Activated T-cell treated with anti-CD3 and anti-CD28 coated beads, Interleukin-2, amount 50 U/mL, for 48 hours (primary cell): ENCODE measurements at places on chromosomes 7 and 10.

DNA sequence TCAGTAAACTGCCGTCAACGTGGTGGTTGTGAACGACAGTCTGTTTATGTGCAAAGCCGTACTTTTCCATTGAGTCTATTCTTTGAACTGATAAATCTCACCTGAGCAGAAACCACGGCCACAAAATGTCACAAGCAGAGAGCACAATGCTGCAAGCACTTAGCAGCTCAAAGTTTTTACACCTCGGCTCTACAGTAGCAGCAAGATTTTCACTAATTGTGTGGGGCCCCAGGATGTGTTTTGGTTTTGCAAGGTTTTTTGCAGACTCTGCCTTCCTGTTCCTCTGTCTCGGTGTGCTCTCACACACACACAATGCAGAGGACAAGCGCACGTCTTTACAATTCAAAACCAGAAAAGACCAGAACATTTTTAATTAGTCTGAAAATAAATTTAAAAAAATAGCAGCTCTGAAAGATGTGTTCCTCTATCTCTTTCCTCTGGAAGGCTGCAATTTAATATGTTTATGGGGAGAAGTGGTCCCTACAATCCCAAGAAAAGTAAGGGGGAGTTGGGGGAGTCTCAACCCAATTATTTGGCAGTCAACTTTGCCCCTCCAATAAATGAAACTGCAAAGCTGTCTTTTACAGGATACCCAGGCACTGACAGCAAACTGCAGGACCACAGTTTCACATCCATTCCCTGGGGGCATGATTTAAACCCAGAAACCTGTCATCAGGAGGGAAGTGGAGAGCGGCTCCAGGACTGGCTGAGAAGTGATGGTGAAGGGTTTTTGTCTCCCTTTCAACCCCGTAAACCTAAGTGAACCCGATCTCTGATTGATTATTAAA lies 73.8 kb upstream of the SFMBT2 start:
- DNase-seq = peak; percentile 58

DNA sequence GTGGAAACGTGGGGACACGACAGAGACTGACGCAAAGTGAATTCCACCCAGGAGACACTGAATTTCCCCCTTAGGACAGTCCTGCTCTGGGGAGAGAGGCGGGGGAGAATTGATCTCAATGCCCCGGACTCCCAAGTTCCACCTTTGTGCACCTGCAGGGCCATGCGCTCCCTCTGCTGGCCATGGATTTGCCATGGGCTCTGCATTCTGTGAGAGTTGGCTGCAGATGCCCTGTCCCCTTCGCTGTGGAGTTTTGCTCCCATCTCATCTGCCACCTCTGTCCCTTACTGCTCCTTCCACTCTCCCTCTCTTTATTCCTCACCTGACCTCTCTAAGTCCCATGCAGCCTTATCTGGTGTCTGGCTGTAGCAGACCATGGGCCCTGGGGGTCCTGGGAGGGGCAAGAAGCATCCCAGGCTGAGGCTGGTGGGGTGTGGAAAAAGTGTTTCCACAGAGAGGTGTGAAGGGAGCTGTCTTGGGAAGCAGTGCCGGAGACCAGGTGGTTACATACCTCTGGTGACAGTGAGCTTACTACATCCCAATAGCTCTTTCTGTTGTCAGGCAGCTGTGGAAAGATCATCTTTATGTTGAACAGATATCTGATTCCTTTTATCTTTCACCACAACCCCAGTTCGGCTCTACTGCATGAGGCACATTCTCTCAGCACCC lies 14.3 kb downstream of the GHRHR start:
- DNase-seq = no peak

GRCh38 chr7:18103436-18104218 lies 76.0 kb upstream of the PRPS1L1 start:
- DNase-seq = no peak

DNA sequence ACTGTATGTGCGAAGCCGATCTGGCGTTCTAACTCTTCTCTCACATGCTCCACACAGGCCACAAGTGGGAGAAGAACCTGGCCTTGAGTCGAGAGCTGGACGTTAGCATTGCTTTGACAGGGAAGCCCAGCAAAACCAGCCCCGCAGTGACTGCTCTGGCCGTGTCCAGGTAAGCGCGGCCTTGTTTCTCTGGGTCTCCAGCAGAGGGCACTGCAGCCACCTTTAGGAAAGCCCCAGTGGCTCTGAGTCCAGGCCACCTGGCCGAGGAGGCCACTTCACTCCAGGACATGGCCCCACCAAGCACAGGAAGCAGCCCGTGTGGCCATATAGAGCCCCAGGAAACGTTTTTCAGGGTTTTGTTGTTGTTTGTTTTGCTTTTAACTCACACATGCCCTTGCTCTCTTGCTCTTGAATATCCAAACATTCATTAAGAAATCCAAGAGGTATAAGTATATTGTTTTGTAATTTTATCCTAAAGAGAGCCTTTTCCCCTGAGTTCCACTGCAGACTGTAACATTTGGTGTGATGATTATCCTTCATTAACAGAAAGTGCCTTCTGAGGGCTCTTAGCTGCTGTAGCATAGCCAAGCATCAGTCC lies 41.8 kb upstream of the LRRC18 start:
- peak; percentile 58 for DNase-seq

GRCh38 chr7:41334071-41334862 lies 368.6 kb downstream of the INHBA start:
- no peak for DNase-seq

GRCh38 chr10:58994226-58995057 lies 182.0 kb upstream of the PHYHIPL start:
- no peak for DNase-seq

DNA sequence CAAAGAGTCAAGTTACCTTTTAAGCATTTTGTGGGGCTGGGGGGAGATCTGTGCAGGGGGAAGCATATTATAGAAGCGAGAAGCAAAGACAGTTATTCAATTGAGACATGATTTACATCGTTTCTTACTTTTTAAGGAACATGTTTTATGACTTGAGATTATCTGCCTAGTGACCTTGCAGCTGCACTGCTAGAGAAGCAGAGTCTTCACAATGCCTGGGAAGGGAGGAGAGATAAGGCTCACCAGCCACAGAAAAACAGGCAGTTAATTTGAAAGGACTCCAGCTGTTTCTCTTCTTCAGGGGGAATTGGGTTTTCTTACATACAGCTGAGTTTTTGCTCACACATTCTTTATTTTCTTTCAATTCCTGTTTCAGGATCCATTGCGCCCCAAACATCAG lies 31.0 kb downstream of the PHYH start:
- DNase-seq = no peak

DNA sequence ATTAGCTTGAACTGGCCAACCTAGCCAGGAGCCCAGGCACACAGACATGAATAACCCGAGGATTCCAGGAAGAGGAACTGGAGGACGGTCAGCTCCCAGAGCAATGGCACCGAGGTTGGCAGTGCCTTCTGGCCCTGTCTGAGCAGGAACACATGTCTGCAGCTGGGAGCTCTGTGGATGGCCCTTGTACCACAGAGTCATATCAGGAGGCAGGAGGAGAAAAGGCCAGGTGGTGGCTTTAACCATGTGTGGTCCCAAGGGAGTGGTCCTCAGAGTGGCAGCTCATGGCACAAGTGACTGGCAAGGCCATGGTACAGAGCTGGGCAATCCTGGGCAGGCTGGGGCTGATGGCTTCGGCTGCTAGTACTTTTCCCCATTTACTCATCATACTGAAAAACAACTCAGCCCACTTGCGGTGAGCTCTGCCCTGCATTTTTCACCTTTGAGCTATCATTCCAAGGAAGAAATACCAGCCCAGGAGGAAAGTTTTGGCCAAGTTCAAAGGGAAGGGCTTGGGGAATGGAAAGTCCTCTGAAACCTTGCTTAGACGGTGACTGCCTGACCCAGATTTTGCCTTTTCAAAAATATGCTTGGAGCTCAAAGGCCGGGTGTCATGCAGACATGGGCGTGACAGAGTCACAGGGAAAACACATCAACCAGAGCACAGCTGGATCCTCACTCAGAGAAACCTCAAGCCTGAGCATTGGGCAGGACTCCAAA lies 25.7 kb upstream of the LOXL4 start:
- no peak for DNase-seq

DNA sequence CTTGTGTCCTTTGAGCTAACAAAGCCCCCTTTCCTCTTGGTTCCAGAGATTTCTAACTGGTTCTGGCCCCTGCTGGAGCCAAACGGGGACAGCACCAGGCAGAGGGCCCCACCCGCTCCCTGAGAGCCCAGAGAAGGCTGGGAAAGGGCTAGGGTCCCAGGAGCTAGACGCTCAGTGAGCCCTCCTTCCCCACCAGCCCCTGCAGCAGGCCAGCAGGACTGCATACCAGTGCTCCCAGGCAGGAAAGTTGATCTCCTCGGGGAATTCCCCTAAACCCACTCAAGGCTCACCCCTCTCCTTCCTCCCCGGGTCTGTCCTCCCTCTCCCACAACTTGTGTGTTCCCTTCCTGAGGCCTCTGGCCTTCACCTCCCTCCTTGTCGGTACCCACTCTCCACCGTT lies 47.7 kb downstream of the PAX2 start:
- no peak for DNase-seq

GRCh38 chr7:147700702-147701101 lies 889.9 kb upstream of the C7orf33 start:
- DNase-seq = no peak
